Activated CD8-positive, alpha-beta memory T cell treated with anti-CD3 and anti-CD28 coated beads for 1 hour (primary cell): ENCODE measurements at places on chromosomes 3 and 15.

GRCh38 chr3:182862159-182862860, 69.0 kb downstream of the ATP11B start:
- no peak for DNase-seq

DNA sequence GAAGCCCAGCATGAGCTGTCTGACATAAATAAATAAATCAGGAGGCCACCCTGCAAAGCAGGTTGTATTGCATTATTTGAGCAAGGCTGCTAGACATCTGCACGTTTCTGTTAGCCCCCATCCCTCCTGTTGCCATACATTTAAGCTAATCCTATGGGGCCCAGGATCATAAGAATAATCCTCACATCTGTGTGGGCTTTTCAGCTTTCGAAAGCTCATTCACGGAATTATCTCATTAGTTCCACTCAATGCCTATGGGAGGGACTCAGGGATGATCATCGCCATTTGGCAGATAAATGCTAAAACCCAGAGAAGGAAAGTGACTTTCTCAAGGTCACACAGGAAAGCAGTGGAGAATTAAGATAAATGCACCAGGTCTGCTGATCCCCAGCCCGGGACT, 123.4 kb downstream of the TLE3 start:
- DNase-seq: no peak

GRCh38 chr15:86968244-86968643, 888.6 kb downstream of the AGBL1 start:
- DNase-seq: no peak

DNA sequence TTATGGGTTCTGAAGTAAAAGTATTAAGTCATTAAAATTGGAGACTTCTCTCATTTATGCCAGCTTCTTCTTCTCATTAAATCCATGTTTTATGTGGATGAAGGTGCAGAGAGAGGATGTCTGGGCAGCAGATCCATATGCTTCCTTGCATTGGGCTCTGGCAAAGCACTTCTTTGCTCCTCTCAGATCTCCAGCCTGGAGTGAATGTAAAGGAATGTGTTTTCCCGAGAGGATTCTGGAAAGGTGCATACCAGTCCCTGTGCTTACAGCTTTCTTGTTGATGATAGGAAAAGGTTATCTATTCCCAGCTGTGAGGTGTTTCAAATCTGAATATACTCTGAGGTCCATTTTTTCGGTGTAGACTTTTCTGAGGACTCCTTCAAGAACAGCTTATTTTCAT, 79.9 kb upstream of the PEX5L start:
- DNase-seq: no peak

DNA sequence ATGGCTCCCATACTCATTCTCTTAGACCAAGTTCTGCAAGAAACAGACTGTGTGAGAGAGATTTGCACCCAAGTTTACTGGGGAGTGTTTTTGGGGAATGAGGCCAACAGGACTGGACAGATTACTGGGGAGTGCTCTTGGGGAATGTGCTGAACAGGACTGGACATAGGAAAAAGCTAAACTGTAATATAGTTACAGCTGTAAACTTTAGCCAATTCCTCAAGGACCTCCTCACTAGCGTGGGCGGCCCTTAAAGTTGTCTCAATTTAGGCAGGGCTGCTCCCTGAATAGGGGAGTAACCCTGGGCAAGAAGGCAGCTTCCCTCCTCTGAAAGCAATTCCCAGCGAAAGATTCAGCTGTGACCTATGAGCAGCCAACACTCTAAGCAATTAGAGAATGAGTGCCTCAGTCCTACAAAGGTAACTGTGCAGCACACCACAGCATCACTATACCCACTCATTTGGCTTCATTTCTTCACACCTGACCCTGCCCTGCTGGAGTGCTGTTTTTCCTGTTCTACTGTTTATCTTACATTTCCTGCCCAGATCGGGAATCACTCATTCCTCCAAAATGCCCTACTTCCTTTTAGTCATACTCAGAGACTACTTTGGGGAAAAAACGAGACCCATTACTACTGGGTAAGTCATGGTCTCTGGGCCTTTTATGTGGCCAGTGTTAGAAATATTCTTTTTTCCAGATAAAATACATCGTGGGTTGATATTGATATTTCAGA, 41.3 kb upstream of the TRIM42 start:
- DNase-seq: no peak

- DNase-seq: no peak
Measured at GRCh38 chr3:177196008-177196455, 1.2 kb downstream of the TBL1XR1 start.

DNA sequence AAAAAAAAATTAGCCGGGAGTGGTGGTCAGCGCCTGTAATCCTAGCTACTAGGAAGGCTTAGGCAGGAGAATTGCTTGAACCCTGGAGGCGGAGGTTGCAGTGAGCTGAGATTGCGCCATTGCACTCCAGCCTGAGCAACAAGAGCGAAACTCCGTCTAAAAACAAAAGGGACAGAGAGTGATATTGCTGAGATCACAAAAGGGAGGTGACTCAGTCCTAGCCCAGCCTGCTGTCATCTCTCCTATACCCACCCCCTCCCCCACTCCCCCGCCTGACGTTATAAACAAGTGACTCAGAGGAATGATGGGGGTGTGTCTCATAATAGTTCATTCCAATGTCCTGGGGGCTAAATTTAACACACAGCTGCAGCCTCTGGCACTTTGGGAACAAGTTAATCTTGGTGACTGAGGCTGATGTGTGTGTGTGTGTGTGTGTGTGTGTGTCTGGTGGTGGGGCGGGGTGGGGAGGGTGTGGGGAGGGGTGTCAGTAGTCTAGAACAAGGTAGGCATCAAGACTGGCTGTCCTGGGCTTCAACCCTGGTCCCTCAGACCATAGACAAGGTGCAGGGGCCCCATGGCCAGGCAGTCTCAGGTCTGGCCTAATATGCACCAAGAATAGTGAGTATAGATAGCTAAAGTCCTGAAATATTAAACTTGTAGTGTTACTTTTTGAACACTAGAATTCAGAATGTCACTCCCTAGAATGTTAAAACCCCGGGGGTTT, 1.3 kb upstream of the KLHL40 start:
- no peak for DNase-seq

GRCh38 chr3:172520301-172520831, 2.9 kb downstream of the TNFSF10 start:
- no peak for DNase-seq

GRCh38 chr15:51185213-51186159, 90.8 kb upstream of the TNFAIP8L3 start:
- no peak for DNase-seq

DNA sequence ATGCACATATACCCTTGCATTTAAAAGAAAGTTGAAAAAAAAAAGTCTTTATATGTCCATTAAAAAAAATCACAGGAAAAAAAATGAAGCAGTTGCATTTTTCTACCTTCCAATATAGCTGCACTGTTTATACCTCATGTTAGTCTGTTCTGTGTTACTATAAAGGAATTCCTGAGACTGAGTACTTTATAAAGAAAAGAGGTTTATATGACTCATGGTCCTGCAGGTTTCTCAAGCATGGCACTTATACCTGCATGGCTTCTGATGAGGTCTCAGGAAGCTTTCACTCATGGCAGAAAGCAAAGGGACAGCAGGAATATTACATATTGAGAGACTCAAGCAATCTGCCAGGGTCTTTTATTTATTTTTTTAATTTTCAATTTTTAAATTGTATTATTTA, 277.2 kb upstream of the BCHE start:
- no peak for DNase-seq

DNA sequence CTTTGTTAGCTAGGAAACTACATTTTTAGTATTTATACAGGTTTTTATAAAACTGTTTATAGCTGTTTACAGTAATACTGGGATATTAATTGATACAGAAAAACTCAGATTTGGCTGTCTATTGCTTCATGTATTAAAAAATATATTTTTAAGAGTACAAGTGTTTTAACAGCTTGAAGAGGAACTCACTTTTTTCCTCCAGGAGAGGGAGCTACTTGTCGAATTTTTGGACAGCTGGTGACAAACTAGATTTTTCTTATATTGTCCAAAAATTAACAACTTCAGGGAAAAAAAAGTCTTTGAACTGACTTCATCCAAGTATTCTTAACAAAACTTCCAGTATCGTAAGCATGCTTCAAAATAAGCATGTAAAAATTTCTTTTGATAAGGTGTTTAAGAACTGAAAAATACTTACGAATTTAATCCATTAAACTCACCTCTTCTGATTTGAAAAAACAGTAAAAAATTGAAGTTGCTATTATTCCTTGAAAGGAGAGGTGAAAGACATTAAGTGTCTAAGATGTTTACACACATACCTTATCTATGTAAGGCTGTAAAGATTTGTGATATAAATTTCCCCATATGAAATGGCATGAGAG, 4.0 kb downstream of the DIPK2A start:
- no peak for DNase-seq

DNA sequence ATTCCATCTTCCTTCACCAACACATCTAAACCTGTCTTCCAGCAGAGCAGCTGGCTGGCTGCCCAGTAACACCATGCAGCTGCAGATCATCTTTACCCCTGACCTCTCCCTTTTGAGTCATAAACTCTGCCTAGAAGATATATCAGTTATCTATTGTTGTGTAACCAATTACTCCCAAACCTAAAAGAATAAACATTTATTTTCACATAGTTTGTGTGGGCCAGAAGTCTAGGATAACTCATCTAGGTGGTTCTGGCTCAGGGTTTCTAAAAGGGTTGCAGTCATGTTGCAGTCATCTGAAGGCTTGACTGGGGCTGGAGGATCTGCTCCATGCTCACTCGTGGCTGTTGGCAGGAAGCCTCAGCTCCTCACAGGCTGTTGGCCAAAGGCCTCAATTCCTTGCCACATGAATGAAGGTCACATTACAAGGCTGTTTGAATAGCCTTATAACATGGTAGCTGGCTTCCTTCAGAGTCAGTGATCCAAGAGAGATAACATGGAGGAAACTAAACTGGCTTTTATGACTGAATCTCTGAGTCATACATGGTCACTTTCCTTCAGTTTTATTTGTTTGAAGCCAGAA, 92.8 kb downstream of the GOLIM4 start:
- DNase-seq: no peak

DNA sequence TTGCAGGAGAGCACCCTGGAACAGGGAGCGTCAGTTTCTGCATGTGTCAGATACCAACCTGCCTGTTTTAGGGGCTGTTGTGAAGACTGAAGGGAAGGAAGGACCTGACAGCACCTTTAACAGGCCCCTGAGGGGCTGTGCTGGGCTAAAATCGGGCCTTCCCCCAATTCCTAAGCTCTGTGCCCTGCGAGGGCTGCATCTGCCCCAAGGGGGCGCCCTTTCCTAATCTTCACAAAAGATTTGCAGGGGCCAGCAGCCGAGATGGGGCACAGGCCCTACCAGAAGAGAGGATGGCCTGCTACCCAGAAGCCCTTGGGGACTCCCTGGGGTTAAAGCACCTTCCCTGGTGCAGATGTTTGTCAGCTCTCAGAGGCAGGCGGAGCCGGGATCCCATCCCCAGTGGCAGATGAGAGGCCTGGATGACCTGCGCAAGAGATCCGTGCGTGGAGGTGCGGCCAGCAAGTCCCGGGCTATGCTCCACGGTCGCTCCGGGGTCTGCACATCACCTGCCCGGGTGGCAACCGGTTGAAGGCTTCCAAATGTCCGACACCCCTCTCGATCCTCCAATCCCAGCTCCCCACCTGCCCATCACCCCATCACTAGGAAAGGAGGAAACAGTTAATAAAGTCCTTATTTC, 53.6 kb downstream of the RHCG start:
- DNase-seq: no peak

GRCh38 chr15:76976572-76977270, 18.2 kb upstream of the PSTPIP1 start:
- no peak for DNase-seq

DNA sequence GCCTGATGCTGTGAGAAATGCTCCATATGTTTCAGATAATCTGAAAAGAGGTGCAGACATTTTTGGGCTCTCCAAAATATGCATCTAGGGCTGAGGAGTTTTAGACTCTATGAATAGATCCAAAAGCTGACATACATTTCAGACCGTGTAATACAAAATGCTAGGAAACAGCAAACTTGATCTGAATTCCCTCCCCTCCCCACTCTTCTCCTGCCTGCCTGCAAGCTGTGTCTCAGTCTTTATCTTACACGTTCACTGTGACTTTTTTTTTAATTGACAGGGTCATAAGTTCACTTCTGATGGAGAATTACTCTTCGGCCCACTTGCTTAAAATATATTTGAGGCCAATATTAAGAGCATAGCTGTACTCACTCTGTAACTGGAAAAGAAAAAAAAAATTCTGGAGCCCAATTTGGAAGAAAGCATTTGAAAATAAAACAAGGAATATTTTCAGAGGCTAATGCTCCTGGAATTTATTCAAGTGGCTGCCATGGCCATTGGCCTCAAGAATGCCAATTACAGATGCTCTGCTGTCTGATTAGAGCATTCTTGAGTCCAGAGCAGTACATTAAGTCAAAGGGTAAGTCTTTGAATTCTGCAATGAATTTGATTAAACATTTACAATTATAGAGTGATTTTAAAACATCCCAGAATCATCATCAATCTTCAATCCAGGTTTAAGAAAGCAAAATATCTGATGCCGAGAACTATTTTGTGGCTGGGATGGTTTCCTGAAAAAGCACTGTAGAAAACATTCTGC, 146.2 kb upstream of the SEMA6D start:
- no peak for DNase-seq

GRCh38 chr15:78075490-78076230, 1.9 kb downstream of the TBC1D2B start:
- DNase-seq: no peak

GRCh38 chr15:89654847-89655805, at the start of gene KIF7:
Gene KIF7 (minus strand): TSS chr15:89655467. CDS start chr15:89652930, 2,537 bp downstream.
- DNase-seq: no peak

DNA sequence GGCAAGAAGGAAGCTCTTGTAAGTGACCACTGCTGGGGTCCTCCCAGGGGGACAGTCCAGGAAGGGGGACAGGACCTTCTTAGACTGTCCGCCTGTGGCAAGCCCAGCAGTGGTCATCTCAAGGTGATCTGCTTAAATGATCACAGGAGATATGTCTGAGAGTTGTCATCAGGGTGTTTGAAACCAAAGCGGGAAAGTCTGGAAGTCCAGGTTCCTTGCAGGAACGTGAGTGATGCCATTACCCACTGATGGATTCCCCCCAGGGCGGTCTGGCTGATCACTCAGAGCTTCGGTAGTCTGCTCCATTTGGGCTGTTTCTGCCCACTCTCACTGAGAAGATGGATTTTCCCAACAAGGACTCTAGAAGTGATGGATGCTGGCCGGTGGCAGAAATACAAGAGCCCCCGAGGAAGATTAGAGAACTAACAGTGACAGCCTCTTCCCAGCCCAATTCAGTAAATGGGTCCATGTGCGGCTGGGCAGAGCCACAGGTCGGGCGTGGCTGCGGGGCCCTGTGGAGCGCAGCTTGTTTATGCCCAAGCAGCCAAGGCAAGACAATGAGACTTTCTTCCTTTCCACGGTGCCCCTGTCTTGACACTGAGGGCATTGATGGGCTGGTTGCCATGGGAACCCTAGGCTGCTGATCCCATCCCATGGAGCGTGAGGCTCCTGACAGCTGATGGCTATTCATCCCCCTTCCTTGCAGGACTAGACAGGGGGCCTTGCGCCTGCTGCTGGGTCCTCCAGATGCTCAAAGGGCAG, 9.5 kb downstream of the PCSK6 start:
- no peak for DNase-seq

DNA sequence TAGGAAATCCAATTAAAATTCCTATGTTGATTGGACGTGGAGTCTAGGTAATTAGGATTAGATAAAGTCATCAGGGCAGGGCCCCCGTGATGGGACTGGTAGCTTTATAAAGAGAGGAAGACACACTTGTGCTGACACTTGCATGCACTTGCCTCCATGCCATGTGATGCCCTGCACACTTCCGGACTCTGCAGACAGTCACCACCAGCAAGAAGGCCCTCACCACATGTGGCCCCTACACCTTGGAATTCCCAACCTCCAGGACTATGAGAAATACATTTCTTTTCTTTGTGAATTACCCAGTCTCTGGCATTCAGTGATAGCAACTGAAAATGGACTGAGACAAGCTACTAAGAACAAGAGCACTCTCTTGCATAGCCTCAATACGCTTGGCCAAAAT, 90.6 kb downstream of the CRYGS start:
- no peak for DNase-seq
